A549 treated with RU486 at 1 μM for 4 hours (cell line): ENCODE measurements at places on chromosomes 1 and 21. TPM values are rescaled to one million over a fixed set of nuclear protein-coding genes. Genes with fewer than 3 reads are reported as not detected.

The TTC22 gene
- total RNA-seq, result 0.08 TPM in 1 of 5 replicates, not detected in the others

The G0S2 gene
- 2.3 to 3.1 TPM (median 2.8 TPM) in 5 replicates for total RNA-seq

The FAM163A gene
- not detected in 5 replicates for total RNA-seq

The GJC2 gene
- total RNA-seq, result 0.21 to 0.48 TPM (median 0.39 TPM) in 5 replicates

The ALG14 gene
- 4.9 to 14.3 TPM (median 5.7 TPM) in 5 replicates for total RNA-seq

The LCE2C gene
- total RNA-seq, result not detected in 5 replicates

The PRAMEF26 gene
- not detected in 5 replicates for total RNA-seq

The SPRR4 gene
- total RNA-seq, result not detected in 5 replicates

The ELF3 gene
- 217 to 287 TPM (median 256 TPM) in 5 replicates for total RNA-seq

The HES3 gene
- total RNA-seq, result not detected in 5 replicates

The OR2L13 gene
- total RNA-seq, result not detected in 5 replicates

The SELL gene
- total RNA-seq, result 0.10 to 0.27 TPM (median 0.25 TPM) in 4 of 5 replicates, not detected in the other

The S100B gene
- total RNA-seq, result not detected in 5 replicates

The UBE2U gene
- total RNA-seq, result not detected in 5 replicates

The CYP4A22 gene
- not detected in 5 replicates for total RNA-seq

The KCNE2 gene
- total RNA-seq, result not detected in 5 replicates

The TNFAIP8L2 gene
- not detected in 5 replicates for total RNA-seq

The IGFN1 gene
- 0.69 to 1.1 TPM (median 0.78 TPM) in 5 replicates for total RNA-seq

The KANK4 gene
- 0.31 to 0.50 TPM (median 0.38 TPM) in 5 replicates for total RNA-seq

The LCE3E gene
- total RNA-seq, result 0.30 TPM in 1 of 5 replicates, not detected in the others

The DENND1B gene
- 1.8 to 3.3 TPM (median 3.0 TPM) in 5 replicates for total RNA-seq

The BSDC1 gene
- 18.3 to 22.3 TPM (median 20.2 TPM) in 5 replicates for total RNA-seq
